H1 (cell line): ENCODE measurements at places on chromosomes 11 and 22. TPM values are rescaled to one million over a fixed set of nuclear protein-coding genes. Genes with fewer than 3 reads are reported as not detected.

GRCh38 chr11:34468209-34468841 lies 29.6 kb downstream of the CAT start:
- DNase-seq = peak; percentile 7
- H3K36me3 ChIP-seq = peaks cover 7% of the 10 kb centered on the region
- no peak overlapping the region for H3K27ac ChIP-seq
- no peaks in the 10 kb centered on the region for H3K4me1 ChIP-seq
- H3K4me3 ChIP-seq = no peak overlapping the region

DNA sequence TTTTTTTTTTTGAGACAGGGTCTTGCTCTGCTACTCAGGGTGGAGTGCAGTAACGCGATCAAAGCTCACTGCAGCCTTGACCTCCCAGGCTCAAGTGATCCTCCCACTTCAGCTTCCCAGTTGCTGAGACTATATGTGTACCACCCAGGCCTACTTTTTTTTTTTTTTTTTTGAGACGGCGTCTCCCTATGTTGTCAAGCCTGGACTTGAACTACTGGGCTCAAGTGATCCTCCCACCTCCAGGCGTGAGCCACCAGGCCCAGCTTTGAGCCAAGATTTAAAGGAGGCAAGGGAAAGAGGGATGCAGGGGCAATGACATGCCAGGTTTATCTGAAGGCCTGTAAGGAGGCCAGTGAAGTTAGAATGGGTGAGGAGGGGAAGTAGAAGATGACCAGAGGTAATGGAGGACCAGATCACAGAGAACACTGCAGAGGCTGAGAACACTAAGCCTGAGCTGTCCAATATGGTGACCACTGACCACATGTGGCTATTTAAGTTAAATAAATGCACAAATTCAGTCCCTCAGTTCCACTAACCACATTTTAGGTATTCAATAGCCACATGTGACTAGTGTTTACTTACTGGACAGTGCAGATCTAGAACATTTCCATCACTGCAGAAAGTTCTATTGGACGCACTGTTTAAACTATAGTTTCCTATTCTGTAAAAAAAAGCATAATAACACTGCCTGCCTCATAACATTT lies 8.1 kb downstream of the DESI1 start:
- H3K4me1 ChIP-seq = no peaks in the 10 kb centered on the region
- H3K4me3 ChIP-seq = no peak overlapping the region
- no peak for DNase-seq
- H3K27ac ChIP-seq = no peak overlapping the region
- no peaks in the 10 kb centered on the region for H3K27me3 ChIP-seq

Gene BCO2
- total RNA-seq = 0.63 and 0.82 TPM in 2 replicates

DNA sequence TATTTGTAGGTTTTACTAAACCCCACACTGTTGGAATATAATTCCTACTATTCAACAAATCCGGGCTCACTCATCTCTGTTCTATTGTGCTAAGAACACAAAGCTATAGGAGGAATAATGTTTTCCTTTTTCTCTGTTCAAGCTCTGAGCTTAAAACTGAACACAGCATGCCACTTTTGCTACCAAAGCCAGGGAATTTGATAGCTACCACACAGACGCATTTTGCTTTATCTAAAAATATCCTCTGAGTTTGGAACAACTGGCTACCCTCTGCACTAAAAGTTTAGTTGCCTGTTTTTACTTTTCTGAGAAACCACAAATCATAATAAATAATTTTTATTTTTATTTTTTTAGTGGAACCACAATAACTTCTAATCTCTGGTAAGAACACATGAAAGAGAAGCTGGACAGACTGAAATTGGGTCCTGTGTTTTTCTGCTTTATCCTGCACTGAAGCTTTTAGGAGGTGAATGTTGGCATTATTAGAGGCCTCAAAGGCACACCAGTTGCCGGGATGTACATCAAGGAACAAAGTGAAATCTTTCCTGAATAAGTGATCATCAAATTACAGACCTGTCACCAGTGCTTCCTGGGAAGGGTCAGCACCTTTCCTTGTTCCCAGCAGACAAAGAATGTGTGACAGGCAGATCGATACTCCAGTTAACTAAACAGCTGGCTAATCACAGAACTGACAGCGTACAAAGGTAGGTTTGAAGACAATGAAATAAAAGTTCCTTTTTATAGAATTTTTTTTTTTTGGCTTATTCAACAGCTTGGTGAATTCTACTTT lies 523.2 kb upstream of the TENM4 start:
- H3K36me3 ChIP-seq = no peaks in the 10 kb centered on the region
- H3K4me3 ChIP-seq = no peak overlapping the region

GRCh38 chr11:59097113-59097708 lies 9.8 kb upstream of the FAM111B start:
- H3K4me3 ChIP-seq = no peak overlapping the region
- DNase-seq = peak; percentile 66
- no peak overlapping the region for H3K27ac ChIP-seq

- H3K4me1 ChIP-seq = peaks cover 15% of the 10 kb centered on the region
- H3K27me3 ChIP-seq = peaks cover 100% of the 10 kb centered on the region
Measured at GRCh38 chr11:124865902-124866851, 945 bp downstream of the ROBO3 start.

Gene DAGLA
- 6.4 and 6.6 TPM in 2 replicates for total RNA-seq

DNA sequence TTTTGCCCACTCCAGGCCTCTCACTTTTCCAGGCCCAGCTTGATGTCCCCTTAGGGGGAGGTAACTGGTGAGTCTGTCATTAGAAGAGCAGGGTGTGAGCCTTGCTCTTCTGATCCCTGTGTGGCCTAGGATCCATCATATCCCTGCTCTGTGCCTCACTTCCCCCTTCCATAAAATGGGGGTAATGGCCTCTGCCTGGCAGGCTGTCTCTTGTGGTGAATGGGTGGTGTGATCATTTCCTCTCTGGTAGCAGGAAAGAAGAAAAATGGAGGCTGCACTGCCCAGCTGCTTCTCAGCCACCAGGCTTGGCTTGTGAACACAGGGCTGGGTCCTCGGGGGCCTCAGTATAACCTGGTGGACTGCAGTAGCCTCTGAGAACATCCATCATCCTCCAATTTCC lies 5.6 kb downstream of the ARHGEF17 start:
- DNase-seq = no peak
- no peak overlapping the region for H3K4me3 ChIP-seq
- peaks cover 12% of the 10 kb centered on the region; the same call in 1 of the 2 replicates for H3K27me3 ChIP-seq
- H3K36me3 ChIP-seq = no peaks in the 10 kb centered on the region
- H3K27ac ChIP-seq = no peak overlapping the region
- H3K4me1 ChIP-seq = peaks cover 10% of the 10 kb centered on the region

Gene MS4A12
- total RNA-seq = 0.39 TPM in 1 of 2 replicates, not detected in the other

DNA sequence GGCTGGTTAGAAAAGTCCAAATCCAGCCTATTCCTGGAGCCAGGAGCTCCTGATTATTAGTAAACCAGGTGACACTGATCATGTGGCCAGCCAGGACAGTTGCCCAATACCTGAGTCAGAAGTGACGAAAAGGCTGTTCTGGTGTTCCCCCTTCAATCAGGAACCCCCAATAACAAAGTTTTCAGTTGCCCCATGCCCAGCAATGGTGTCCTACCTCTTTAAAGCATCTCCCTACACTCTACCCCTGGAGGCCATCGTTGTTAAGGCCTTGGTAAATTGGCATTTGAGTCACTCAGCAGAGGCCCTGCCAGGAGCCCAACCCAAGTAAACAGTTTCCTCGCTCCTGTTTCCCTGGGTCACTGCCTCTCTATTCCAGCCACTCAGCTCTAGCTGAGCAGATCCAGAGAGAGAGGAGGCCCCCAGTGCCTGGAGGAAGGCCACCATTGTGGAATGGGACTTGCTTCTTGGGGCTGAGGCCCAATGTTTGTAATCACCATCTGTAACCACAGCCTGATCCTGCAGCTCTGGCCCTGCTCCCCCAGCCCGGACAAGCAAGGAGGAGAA lies 25.0 kb downstream of the ARHGAP1 start:
- DNase-seq = no peak
- peaks cover 5% of the 10 kb centered on the region for H3K4me1 ChIP-seq
- no peaks in the 10 kb centered on the region for H3K27me3 ChIP-seq
- peaks cover 18% of the 10 kb centered on the region for H3K36me3 ChIP-seq
- no peak overlapping the region for H3K4me3 ChIP-seq

DNA sequence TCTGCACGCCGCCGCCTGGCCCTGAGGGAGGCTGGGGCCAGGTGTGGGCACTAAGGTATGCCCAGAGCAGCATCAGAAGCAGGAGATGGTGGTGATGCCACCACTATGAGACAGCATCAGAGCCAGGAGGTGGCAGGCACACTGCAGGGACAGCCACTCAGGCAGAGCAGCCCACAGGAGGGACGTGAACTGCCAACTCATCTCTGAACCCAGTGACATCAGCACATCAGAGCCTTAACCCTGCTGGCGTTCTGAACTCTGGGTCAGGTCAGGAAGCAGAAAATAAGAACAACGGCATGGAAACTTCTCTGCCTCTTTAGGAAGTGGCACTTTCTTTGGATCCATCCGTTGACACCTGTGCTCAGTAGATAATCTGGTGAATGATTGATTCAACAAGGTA lies 14.7 kb upstream of the IFT27 start:
- no peak overlapping the region for H3K4me3 ChIP-seq
- H3K36me3 ChIP-seq = no peaks in the 10 kb centered on the region
- no peak for DNase-seq
- peaks cover 3% of the 10 kb centered on the region; the same call in 1 of the 2 replicates for H3K4me1 ChIP-seq
- H3K27ac ChIP-seq = no peak overlapping the region

Gene HBG1
- total RNA-seq = not detected in 2 replicates

DNA sequence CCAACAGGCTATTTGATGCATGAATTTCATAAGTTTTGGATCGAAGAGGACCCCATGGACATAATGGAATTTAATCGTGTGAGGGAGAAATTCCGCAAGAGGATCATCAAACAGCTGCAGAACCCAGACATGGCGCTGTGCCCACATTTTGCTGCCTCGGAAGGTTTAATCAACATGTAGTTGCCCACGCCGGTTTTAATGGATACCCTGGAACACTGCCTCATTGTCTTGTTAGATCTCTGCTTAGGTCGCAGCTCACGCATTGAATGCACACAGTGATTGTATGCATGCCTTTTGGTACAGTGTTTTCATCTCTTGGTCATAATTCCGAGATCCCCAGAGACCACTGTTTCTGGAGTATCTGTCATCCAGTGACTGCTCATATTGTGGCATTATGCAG lies 46.8 kb downstream of the SLN start:
- H3K27ac ChIP-seq = no peak overlapping the region
- no peaks in the 10 kb centered on the region for H3K27me3 ChIP-seq
- H3K4me1 ChIP-seq = peaks cover 10% of the 10 kb centered on the region
- no peak for DNase-seq
- H3K4me3 ChIP-seq = no peak overlapping the region
- no peaks in the 10 kb centered on the region for H3K36me3 ChIP-seq

DNA sequence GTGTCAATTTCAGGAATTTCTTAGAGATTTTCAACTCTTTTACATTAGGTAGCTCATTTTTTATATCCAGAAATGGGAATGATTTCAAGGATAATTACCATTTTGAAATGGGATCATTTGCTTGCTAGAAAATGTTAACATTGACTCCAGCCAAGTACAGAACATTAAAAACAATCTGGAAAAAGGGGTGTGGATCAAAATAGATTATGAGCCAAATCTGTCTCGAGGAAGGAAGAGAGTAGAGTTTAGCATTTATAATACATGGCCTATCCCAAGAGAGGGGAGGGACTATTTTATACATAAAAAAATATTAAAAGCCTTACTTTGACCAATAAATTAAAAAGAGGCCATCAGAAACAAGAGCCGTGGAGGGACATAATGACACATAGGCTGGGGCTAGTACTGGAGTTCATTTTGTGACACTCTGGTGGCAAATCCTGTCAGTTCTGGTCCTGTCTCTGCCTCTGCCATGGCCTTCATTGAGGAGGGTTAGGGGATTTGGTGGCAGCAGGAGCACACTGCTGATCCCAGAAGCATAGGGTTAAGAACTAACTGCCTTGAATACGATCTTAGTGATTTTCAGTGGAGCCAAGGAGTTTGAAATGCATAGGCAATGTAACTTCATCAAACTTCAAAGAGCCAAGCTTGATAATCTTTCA lies 20.4 kb downstream of the PPP6R3 start:
- no peaks in the 10 kb centered on the region for H3K4me1 ChIP-seq
- no peak for DNase-seq
- no peak overlapping the region for H3K4me3 ChIP-seq
- no peaks in the 10 kb centered on the region for H3K27me3 ChIP-seq
- H3K36me3 ChIP-seq = peaks cover 4% of the 10 kb centered on the region
- no peak overlapping the region for H3K27ac ChIP-seq

- DNase-seq = no peak
- H3K4me1 ChIP-seq = no peaks in the 10 kb centered on the region
- no peaks in the 10 kb centered on the region for H3K36me3 ChIP-seq
- no peak overlapping the region for H3K27ac ChIP-seq
- H3K4me3 ChIP-seq = no peak overlapping the region
- no peaks in the 10 kb centered on the region for H3K27me3 ChIP-seq
Measured at GRCh38 chr22:46528121-46528610, 9.3 kb downstream of the CELSR1 start.

Gene TEX12
- total RNA-seq = not detected in 2 replicates

DNA sequence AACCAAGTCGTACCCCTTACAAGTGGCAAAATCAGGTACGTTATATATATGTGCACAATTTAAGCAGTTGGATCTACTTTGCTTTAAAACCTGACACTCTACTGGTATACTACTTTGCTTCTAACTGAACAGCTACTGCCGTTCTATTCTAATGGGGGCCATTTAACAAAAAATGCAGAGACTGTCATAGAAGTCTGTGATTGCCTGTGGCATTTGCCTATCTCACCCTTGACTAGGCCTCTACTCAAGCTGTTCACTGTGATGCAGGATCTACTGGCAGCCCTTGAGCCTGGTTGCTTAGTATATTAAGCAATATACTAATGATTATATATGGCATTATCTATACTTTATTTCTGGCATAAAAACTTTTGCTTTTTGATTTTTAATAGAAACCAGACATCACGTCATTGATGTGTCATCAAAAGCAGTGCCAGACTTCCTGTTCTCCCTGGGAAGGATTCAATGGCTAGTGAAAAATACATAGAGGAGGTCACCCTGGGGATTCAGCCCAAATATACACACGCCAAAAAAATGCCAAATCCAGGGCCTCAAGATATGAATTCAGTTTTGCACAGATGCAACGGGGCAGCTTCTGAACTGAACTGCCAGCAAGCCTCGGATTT lies 40.0 kb upstream of the FIBIN start:
- H3K4me1 ChIP-seq = peaks cover 4% of the 10 kb centered on the region; the same call in 1 of the 2 replicates
- DNase-seq = no peak
- H3K27me3 ChIP-seq = no peaks in the 10 kb centered on the region
- H3K27ac ChIP-seq = no peak overlapping the region

Gene SOX10
- 2.7 and 3.3 TPM in 2 replicates for total RNA-seq

GRCh38 chr22:40939202-40939601 lies 12.0 kb upstream of the RBX1 start:
- no peak for DNase-seq
- H3K36me3 ChIP-seq = no peaks in the 10 kb centered on the region
- H3K4me3 ChIP-seq = no peak overlapping the region
- H3K27ac ChIP-seq = no peak overlapping the region
- H3K27me3 ChIP-seq = no peaks in the 10 kb centered on the region

Gene PDE2A
- 3.4 and 5.0 TPM in 2 replicates for total RNA-seq

GRCh38 chr11:116651098-116651736 lies 121.6 kb downstream of the BUD13 start:
- H3K4me1 ChIP-seq = no peaks in the 10 kb centered on the region; the same call in 1 of the 2 replicates
- no peaks in the 10 kb centered on the region for H3K36me3 ChIP-seq
- H3K27ac ChIP-seq = no peak overlapping the region
- H3K4me3 ChIP-seq = no peak overlapping the region
- no peak for DNase-seq
